Ureter (tissue), 1 donor: ENCODE measurements at places on chromosomes 7 and 10.

DNA sequence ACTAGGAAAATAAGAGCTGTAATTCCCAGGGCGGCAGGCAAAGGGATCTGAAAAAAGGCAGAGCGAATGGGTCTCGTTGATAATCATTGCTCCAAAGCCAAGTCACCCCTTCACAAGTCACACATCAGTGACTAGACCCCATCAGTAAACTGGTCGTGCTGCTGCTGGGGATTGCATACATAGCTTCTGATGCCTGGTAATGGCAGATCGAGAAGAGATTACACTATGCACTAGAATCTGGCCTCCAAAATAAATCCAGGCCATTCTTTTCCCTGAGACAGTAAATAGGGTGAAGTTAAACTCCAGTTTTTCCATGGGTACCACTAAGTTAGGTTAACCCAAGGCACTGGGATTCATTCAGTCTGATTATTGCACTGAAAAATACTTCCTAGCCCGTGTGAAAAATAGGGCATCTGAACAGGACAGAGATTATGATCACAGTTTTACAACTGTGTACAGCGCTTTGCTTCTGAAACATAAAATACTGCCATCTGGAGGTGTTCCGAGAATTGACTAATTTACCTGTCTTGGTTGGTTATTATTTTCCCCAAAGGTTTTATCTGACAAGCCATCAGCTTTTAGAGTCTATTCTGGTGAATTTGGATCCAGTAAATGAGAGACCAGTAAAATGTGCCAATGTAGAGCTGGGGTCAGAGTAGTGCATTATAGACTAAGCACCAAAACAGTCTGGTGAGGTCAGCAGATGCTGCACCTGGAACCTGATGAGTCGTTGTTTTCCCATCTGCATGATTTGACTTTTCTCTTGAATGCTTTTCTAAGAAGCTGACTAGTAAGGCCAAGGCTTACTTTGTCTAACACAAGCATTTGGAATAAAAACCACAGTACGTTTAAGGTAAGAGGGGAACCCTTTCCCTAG is 82.9 kb upstream of the AFAP1L2 start:
- no peak for DNase-seq

GRCh38 chr10:103842605-103843004 is 12.8 kb downstream of the SH3PXD2A start:
- no peak for DNase-seq

DNA sequence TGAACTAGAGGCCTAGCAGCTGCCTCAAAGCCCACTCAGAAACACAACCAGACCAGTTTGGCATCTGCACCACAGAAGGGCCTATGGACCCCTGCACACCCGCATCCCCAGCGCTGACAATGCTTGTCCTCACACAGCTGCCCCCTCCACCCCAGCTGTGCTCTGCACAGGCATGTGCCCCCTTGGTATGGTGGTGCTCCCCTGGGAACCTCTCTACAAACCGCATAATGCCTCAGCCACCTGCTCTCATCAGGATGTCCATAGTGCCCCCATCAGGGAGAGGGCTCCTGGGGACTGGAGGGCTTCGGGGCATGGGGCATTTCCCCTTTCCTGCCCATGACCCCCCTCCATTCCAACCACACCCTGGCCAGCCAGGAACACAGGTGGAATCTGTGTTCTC is 347.5 kb downstream of the GRID1 start:
- no peak for DNase-seq

DNA sequence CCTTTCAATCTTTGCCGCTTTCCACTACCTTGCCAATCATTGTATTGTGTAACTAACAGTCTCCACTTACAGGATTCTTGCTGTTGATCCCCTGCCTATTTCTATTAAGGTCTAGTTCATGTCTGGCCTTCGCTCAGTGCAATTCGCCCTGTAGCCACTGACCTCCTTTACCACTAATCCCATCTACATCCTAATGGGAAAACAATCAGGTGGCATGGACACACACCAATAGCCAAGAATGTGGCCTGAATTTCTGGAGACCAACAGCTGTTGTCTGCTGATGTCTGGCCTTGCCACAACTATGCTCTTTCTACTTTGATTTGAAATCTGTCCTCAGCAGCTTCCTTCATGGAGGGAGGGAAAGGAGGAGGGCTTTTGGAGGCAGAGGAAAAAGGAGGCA is 546.2 kb downstream of the SORCS3 start:
- DNase-seq, result no peak

DNA sequence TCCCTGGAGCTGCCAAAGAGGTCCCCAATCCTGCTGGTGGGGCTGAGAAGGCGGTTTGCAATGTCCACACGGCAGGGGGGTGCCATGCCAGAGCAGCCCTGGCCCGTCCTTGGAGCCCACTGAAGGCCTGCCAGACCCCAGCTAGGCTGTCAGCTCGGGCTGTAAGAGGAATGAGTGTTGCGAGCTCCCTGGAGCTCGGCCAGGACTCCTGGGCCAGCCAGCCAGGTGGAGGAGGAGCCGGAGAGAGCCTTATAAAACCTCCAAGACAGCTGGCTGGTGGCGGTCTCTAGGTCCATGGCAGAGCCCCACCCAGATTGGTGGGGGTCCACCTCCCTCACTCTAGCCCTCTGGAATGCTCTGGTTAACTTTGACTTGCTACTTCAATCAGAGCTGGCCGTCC is 55.1 kb upstream of the CALN1 start:
- DNase-seq, result no peak

- DNase-seq, result no peak
Observed at GRCh38 chr7:117205873-117206272, 117.0 kb downstream of the WNT2 start.

- no peak for DNase-seq
Observed at GRCh38 chr7:42222125-42222524, 14.9 kb downstream of the GLI3 start.

DNA sequence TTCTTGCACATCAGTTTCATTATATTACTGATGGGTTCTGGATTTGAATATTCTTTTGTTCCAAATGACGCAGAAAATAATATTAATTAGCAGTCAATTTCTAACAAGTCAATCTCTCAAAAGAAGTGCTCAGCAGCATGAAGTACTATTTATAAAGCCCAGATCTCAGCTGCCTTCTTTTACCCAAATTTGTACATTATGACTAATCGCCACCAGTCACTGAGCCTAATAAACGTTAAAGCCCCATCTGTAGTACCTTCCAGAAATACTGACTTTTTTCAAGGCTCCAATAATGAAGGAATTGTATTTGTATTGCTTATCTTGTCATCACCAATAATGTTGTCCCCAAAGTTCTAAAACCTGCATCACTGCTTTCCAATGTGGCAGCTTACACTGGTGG is 540.2 kb downstream of the PARD3 start:
- no peak for DNase-seq

DNA sequence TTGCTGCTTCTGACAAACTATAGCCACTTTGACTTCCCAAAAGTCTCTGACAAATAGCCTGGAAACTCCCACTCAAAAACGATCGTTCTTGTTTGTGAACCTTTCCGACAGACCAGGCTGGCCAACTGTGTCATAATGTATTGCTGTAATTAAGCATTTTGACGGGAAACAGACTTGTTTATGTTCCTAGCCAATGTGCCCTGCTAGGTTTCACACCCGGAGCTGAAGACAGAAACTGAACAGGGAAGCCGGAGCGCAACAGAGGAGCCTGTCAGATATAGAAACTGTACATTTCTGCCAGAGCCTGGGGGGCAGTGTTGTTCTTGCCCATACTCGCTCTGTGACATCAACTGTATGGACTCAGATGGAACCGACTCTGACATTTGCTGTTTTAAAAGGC is 55.3 kb upstream of the C7orf33 start:
- DNase-seq, result no peak

DNA sequence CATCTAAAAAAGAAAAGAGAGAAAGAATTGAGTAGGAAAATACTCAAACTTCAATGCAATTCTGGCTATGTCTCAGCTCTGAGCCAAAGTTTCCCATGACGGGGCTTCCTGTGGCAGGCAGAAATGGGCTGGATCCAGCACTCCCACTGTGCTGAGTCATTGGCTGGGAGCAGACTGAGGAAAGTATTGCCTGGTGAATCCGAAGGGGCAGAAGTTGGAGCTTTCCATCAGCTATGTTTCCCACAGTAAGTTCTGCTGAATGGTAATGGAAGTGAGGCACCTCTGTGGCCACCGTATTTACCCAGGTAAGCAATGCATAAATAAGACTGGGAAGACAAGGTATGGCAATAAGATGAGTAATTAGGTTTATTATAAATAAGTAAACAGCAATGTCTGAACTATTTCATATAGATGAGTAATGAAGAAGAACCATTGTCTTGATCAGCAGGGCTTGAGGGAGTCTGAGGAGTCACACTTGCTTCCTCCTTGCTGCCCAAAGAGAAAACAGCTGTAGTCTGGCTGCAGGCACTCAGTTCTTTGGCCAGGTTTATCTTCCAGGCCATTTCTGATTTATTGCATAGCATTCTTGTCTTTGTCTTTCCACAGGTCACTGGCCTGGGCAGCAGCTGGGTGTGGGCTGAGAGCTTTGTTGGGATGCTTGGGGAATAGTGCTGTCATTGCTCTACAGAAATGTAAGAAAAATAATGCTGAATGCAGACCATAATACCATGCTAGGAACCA is 255.3 kb downstream of the DNAJB9 start:
- DNase-seq, result no peak

DNA sequence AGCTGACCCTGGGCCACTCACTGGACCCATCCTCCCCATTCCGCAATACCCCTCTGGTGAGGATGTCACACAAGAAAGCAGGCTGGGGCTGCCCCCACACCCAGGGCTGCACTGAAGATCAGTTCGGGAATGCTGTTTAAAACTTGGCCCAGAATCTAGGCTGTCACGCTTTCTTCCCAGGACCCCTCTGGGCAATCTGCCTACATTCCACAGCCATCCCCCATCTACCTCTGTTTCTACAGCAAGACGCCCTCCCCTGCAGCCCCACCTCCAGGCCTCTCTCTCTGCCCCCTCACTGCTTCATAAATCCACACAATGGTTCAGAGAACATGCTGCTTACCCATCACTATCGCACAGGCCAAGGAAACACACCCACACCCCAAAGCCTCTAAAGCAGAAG is 36.1 kb downstream of the XPNPEP1 start:
- DNase-seq, result no peak

DNA sequence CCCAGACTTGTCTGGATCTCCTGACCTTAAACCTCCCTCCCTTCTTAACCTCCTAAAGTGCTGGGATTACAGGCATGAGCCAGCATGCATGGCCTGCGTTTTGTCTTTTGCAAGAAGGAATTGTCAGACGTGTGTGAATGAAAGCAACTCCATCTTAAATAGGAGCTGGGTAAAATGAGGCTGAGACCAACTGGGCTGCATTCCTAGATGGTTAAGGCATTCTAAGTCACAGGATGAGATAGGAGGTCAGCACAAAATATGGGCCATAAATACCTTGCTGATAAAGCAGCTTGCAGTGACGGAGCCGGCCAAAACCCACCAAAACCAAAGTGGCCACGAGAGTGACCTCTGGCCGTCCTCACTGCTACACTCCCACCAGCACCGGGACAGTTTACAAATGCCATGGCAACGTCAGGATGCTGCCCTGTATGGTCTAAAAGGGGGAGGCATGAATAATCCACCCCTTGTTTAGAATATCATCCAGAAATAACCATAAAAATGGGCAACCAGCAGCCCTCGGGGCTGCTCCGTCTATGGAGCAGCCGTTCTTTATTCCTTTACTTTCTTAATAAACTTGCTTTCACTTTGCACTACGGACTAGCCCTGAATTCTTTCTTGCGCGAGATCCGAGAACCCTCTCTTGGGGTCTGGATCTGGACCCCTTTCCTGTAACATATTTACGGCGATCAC is 41.2 kb upstream of the SDK1 start:
- DNase-seq, result no peak

GRCh38 chr7:75835688-75836285 is 22.2 kb upstream of the CCL24 start:
- DNase-seq, result no peak

DNA sequence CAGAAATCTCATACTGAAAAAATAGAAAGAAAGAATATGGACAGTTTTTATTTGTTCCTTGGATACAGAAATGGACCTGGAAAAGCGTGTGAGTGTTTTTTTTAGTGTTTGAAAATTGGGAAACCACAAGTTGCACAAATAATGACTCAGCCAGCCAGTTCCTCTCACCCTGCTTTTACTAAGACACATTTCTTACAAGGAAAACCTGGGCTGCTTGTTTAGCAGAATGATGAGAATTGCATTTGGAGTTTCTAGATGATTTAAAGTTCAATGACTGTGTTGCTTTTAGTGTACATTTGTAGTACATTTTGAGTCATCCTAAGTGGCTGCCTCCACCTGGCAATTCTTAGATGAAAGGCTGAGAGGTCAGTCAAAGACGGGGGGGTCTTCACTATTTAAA is 218.7 kb downstream of the ABCA13 start:
- no peak for DNase-seq

DNA sequence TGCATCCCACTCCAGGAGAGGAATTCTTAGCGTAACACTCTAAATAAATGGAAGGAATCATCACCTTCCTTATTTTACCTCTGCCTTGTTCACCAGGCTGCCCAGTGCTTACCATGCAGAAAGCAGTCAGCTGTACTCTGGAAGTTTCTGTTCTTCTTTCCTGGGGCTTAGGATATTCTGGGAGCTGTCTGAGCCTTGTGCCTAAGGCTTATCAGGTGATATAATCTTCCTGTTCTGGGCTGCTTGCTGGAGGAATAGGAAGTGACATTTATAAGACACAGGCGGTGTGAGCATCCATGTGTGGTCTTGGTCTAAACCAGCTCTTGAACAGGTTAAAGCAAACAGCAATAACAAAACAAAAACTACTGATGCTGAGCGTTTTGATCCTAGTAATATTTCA is 13.5 kb downstream of the KCTD7 start:
- DNase-seq, result no peak

GRCh38 chr10:131838966-131839742 is 61.7 kb upstream of the PPP2R2D start:
- DNase-seq, result no peak

- no peak for DNase-seq
Observed at GRCh38 chr7:151838072-151838471, 38.8 kb downstream of the PRKAG2 start.

GRCh38 chr10:123906884-123907652 is 15.5 kb upstream of the CPXM2 start:
- no peak for DNase-seq

DNA sequence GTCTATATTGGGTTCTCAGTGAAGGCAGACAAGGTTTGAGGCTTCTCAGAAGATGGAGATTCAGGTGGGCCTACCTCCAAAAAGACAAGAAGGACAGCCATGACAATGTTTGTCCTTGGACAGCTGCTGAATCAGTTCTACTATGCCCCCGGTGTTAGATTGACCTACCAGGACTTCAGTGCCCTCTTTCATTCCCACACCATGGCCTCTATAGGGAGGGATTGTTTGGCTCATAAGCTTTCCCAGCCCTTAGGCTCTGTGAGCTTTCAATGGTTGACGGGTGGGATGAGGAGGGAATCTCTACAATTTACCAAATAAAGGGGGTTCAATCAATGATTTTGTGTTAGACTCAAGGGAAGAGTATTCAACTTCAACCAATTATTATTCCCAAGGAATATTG is 23.4 kb upstream of the RAPGEF5 start:
- DNase-seq, result no peak

- DNase-seq, result no peak
Observed at GRCh38 chr10:125038637-125039036, 96.7 kb downstream of the ZRANB1 start.
